ENCODE measurements at places on chromosomes 7 and 10.

DNA sequence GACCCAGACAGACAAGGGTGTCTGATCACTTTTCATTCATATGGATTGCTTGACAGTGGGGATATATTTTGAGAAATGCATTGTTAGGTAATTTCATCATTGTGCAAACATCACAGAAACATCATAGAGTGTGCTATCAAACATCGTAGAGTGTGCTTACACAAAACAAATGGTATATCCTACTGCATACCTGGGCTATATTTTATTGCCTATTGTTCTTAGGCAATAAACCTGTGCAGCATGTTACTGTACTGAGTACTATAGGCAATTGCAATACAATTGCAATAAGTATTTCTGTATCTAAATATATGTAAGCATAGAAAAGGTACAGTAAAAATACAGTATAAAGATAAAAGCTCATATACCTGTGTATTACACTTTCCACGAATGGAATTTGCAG is 319.1 kb downstream of the KIF20B start:
- DNase-seq: no peak

GRCh38 chr7:11078247-11078834 is 104.7 kb downstream of the PHF14 start:
- DNase-seq: no peak

DNA sequence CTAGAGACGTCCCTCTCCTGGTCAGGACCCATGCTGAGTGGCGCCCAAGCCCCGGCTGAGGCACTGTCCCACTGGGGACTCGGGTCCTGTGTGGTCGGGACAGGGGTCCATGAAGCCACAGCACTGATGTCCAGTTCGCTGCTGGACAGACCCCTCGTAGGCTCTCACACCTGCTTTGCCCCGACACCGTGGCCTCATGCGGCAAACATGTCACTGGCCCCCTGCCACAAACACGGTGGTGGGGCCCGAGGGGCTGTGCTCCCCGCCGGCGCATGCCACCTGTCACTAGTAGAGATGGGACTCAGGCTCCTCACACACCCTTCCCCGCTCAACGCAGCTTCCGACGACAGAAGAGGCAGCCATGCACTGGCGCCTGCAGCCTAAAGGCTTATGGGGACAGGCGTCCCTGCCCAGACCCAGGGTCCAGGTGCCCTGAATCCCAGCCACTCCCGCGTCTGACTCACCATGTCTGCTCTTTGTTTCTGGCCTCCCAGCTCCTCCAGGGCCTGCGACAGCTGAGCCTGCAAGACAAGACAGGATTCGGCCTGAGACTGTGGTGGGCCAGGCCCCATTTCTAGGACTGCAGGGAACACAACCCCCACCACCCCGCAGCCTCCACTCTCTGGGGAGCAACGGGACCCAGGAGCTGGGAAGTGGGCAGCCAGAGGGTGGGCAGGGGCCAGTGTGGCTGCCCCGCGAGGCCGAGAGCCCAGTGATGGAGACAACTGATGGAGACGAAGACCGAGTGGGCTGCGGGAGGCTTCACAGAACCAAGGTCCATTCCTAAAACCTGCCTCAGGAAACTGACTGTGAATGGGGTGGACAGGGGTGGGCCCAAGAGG is 230.9 kb downstream of the MAD1L1 start:
- no peak for DNase-seq

GRCh38 chr7:121914676-121915279 is 41.8 kb downstream of the PTPRZ1 start:
- no peak for DNase-seq

GRCh38 chr10:13503745-13504463 is 24.9 kb downstream of the BEND7 start:
- no peak for DNase-seq

DNA sequence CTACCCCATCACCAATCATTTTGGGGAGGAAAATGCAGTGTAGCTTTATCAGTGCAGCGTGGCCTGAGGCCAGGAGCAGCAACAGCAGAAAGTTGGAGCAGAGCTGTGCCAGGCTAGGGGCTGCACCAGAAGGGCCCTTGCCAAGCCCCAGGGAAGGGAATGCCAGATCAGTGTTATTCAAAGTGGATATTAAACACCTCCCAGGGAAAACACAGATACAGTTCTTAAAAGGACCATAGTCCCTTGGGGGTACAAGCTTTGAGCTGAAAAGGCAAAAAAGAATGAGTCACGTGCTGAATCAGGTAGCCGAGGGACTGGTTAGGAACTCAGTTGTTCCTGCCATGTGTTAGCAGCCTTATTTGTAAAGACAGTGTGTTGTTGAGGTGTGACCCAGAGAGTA is 54.0 kb downstream of the GSDME start:
- no peak for DNase-seq

GRCh38 chr7:101898106-101898505 is 80.7 kb downstream of the CUX1 start:
- DNase-seq: no peak

- DNase-seq: no peak
Measured at GRCh38 chr7:148982654-148983199, 45.6 kb downstream of the PDIA4 start.

GRCh38 chr10:112447620-112447928 is 559 bp downstream of the VTI1A start:
- no peak for DNase-seq

DNA sequence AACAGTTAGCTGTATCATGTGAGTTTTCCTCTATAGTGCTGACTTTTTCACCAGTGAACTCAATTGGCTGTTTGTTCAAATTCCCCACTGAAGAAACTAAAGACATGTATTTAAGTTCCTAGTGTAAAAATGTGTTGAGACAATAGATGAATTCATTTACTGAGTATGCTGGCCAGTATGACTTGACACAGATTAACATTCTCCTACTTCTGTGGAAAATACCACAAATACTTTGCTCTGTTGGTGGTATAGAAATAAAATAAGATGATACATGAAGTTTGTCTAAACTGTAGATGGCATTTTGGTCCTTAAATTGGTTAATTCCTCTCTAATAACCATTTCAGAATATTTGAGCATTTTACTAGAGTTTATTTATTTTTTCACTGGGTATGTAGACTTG is 227.7 kb upstream of the TEX47 start:
- DNase-seq: no peak

- no peak for DNase-seq
Measured at GRCh38 chr10:77661100-77661499, 23.5 kb upstream of the KCNMA1 start.

DNA sequence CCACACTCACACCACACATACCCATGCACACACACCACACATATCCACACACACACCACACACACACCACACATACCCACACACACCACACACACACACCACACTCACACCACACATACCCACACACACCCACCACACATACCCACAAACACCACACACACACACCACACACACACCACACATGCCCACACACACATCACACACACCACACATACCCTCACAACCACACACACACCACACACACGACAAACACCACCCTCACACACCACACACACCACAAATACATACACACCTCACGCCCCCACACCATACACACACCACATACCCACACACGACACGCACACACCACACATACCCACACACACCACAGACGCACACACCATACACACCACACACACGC is 119.7 kb downstream of the PON1 start:
- DNase-seq: no peak

GRCh38 chr10:5751601-5752253 is 61.5 kb downstream of the GDI2 start:
- DNase-seq: no peak

GRCh38 chr7:132765861-132766260 is 189.6 kb upstream of the PLXNA4 start:
- DNase-seq: no peak

DNA sequence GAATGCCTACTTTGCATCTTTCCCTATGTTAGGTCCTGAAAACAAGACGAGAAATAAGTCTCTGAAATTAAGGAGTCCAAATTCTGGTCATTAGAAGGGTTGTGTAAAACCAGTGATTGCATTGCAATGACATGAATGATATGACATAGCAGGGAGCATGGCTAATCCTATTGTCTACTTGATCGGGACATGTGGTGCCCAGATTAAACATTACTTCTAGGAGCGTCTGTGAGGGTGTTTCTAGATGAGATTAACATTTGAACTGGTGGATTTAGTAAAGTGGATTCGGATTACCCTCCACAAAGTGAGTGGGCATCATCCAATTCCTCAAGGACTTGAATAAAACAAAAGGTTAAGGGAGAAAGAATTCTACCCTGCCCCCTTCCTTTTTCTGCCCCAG is 434.9 kb upstream of the KLF6 start:
- no peak for DNase-seq

DNA sequence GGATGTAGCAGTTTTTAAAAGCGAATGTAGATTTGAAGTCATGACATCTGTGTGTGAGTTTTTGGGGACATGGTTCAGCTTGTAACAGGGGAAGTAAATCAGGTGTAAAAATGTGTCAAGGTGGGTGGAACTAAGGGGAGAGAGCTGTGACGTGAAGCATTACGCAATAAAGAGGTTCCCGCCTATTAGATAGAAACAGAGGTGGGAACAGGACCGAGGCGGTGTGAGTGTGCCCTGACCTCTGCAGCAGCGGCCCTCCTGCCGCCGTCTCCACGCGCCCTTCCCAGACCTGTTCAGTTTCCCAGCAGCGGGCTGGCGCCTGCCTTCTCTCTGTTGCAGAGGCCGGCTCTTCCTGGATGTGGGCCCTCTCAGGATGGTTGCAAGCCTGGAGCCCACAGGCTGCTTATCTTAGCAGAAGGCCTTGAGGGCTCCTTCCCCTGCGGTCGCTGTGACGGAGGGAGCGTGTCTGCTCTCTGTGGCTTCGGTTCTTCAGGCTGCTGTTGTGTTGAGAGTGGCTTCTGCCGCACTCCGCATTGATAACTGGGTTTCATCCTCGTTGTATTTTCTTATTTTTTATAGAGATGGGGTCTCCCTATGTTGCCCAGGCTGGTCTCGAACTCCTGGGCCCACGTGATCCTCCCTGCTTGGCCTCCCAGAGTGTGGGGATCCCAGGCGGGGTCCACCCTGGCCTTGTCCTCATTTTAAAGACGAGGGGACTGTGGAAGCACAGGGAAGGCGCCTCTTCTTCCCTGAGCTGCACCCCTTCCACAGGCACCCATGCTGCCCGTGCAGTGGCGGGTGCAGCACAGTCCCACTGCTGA is 65.0 kb downstream of the DNAJB6 start:
- DNase-seq: peak; percentile 89

- no peak for DNase-seq
Measured at GRCh38 chr10:16887565-16887964, 70.3 kb upstream of the RSU1 start.

DNA sequence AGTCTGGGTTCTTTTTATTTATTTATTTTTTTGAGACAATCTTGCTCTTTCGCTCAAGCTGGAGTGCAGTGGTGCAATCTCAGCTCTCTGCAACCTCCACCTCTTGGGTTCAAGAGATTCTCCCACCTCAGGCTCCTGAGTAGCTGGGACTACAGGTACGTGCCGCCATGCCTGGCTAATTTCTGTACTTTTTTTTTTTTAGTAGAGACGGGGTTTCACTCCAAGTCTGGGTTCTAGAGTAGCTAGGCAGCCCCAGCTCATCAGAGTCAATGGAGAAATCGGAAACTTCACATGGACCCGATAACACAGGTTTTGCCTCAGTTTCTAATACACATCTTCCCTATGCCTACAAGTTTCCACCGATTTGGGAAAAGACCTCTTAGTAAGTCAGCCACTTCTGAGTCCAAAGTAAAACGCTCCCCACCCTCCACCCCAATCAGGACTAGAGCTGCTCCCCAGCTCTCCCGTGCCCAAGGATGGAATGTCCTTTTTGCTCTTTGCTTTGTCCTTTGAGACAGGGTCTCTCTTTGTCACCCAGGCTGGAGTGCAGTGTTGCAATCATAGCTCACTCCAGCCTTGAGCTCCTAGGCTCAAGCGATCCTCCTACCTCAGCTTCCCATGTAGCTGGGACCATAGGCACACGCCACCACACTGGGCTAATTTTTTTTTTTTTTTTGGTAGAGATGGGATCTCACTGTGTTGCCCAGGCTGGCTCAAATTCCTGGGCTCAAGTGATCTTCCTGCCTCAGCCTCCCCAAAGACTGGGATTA is 3.8 kb upstream of the SERPINE1 start:
- no peak for DNase-seq

DNA sequence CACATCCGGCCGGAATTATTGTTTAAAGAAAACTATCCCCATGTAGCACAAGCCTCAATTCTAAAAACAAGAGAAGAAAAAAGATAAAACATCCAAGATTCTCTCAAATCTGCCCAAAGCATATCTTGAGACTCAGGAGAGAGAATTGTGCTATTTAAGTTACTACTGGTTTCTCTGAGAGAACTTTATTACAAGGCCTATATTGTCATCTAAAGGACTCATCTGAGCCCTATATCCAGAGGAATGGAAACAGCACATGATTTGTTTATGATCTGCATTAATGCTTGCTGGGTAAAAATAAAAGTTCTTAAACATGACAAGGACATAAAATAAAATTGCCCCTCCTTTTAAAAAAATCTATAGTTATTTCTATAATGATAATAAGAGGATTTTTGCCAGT is 25.0 kb downstream of the LRRN3 start:
- no peak for DNase-seq

- no peak for DNase-seq
Measured at GRCh38 chr7:422191-422885, 97.3 kb downstream of the PDGFA start.

- no peak for DNase-seq
Measured at GRCh38 chr10:76178532-76179292, 747.3 kb downstream of the LRMDA start.

- no peak for DNase-seq
Measured at GRCh38 chr10:60377955-60378354, 11.7 kb downstream of the ANK3 start.

- DNase-seq: no peak
Measured at GRCh38 chr10:122326385-122326784, 48.1 kb upstream of the PLEKHA1 start.

DNA sequence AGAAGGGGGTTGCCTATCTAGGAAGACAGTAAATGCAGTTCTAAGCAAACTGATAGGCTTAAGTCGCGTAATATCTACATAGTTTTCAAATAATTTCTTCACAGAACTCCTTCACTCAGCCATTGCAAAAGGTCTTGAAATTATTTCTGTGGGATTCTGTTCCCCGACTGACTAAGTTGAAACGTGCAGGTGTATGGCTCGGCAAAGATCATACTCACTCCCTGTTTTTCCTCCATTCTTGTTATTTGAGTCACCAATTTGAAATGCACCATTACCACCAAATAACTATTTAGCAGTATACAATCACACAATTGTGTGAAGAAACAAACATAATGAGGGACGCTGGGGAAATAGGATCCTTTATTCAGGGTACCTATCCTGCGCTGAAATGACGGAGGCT is 771.1 kb downstream of the GATA3 start:
- DNase-seq: no peak

GRCh38 chr7:152637920-152638580 is 37.9 kb downstream of the XRCC2 start:
- no peak for DNase-seq
